Activated CD4-positive, CD25-positive, alpha-beta regulatory T cell treated with anti-CD3 and anti-CD28 coated beads, Interleukin-2, amount 50 U/mL, for 16 hours (primary cell): ENCODE measurements at places on chromosomes 2 and 18.

DNA sequence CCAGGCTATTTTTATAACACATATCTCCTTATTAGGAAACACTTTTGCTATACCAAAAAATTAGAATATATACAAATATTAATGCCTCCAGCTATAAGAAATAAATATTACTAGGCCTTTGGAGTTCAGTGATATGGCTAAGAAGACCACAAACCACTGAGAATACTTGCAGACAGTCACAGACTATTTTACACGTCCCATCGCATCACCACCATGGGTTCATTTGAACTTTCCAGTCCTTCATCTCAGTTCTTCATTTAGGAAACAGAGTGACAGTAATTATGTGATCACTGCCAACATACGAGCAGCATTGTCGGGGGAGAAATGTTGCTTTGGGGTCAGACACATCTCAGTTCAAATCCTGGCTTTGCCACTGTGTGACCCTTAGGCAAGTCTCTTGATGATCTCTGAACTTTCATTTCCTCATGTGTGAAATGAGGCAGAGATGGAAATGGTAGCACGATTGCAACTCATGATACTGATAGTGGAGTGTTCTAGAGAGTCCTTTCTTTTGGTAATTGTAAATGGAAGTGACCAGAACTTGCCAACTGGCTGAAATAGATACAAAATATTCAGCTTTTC, 138.9 kb upstream of the NRP2 start:
- DNase-seq, result no peak

DNA sequence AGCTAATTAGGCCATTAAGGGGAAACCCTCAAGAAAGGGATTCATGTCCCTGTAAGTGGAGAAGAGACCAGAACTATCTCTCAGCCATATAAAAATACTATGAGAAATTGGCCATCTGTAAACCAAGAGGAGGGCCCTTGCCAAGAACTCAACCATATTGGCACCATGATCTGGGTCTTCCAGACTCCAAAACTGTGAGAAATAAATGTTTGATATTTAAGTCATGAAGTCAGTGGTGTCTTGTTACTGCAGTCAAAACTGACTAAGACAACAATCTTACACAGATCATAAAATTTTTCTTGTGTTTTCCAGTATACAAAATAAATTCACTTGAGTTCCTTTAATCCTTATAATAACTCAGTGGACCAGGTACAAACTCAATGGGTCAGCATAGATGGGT, 589.8 kb upstream of the CDH2 start:
- no peak for DNase-seq

GRCh38 chr2:203016716-203017115, 2.0 kb downstream of the NBEAL1 start:
- DNase-seq, result no peak

- DNase-seq, result no peak
These were observed 178.6 kb upstream of the RBMS1 start for GRCh38 chr2:160672211-160672610.

DNA sequence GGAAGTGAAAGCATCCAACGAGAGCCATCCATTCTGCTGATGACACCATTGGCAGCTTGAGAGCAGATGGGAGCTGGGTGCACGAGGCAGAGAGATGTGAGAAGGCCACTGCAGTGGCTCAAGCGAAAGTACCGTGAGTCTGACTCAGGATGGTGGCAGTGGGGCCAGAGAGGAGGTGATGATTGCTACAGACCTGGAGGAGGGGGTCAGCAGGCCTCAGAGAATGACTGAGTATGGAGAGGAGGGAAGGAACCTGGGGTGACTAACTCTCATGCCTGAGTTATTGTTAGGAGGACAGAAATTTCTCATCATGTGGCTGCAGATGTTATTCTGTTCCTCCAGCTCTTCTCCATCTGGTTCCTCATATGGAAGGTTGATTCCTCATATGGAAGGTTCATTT, 8.8 kb upstream of the ZBTB7C start:
- no peak for DNase-seq

DNA sequence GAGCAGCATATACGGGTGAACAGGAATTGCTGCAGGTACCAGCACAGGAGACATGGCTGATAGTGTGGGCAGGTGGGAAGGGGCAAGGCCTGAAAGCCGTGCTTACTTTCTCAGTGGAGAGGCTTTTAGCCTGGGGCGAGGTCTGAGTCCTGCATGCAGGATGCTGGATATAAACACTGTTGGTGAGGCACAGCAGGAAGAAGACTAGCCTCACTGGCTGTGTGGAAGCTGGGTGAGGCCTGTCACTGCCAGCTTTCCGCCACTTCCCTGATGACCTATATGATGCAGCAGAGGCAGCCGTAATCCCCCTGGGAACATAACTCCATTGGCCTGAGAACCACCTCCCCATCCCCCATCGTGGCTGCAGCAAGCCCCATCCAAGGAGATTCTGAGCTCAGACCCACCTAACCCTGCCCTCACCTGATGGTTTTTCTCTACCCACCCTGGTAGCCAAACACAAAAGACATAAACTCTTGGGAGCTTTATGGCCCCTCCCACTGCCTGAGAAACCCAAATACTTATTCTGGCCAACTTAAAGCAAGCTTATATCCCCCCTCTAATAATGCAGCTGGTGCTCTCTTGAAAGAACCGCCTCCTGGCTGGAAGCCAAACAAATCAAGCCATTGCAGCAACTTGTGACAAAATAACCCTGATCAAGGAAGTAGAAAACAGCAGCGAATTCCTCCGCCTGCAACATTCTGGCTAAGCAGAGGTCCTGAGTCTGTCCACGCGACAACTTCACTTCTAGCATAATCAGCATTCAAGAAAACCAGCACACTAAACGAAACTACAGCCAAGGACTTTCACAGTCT, 54.6 kb upstream of the DSC1 start:
- DNase-seq, result no peak

GRCh38 chr2:181850936-181851560, 40.5 kb upstream of the ITPRID2 start:
- DNase-seq, result no peak

- DNase-seq, result no peak
These were observed 22.9 kb downstream of the ITGAV start for GRCh38 chr2:186612555-186613440.

GRCh38 chr2:30135541-30135940, 11.3 kb upstream of the YPEL5 start:
- DNase-seq, result no peak

DNA sequence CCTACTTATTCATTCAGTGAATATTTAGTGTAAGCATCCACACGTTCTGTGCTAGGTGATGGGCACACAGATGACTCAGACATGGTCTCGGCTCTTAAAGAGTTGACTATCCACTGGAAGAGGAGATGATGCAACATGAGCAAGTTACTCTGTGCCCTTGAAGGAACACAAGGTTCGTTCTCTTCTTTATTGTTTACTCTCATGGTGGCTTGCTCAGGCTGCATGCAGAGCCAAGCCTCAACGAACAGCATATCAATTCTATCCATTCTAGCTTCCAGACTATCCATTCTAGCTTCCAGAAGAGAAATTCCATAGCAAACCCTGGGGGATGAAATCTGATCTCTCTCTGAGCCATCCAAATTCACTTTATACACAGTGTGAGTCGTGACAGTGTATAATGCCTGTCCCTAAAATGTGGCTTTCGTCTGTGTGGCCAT, 68.1 kb upstream of the CTAGE1 start:
- no peak for DNase-seq

GRCh38 chr2:77567723-77568122, 45.5 kb upstream of the LRRTM4 start:
- DNase-seq, result no peak

GRCh38 chr18:7740821-7741220, 173.7 kb downstream of the PTPRM start:
- DNase-seq, result no peak

DNA sequence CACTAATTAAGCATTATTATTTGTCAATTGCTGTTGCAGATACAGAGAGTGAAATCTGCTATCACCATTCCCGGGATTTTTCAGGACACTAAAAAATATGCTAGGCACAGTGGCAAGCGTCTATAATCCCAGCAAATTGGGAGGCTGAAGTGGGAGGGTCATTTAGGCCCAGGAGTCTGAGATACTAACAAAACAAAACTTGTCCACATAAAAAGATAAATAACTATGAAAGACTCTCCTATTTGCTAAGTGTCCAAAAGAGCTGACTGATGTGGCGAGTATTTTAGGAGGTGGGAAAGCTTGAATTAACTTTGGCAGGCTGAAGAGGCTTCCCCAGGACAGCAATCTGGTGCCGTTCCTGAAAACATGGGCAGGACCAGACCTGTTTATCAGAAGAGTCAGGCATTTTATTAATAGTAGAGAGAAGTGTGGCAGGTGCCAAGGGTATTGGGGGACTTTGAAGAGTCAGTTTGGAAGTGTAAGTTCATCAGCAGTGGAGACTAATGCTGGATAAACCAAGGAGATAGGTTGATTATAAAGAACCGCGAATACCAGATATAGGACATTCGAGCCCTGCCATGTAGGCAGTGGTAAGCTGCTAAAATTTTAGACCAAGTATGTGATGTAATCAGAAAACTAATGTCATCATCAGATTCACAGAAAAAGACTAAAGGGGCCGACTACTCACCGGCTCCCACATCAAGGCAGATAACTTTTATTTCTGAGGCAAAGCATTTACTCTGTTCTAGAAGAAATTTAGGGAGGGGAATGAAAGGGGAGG, 201.8 kb downstream of the EPHA4 start:
- no peak for DNase-seq

DNA sequence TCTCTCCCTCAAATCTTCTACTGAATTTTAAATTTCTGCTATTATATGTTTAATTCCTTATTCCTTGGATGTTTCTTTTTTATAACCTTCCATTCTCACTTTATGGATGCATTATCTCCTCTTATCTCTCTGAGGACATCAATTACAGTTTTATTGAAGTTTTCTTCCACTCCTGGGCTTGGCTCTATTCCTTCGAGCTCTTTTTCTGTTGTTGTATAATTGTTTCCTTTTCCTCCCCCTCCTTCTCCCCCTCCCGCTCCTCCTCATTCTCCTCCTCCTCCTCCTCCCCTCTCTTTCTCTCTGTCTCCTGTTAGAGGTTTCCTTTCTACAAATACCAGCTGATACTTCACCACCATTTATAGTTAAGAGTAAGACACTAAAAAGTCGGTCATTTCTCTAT, 209.8 kb downstream of the ZBTB7C start:
- no peak for DNase-seq

- no peak for DNase-seq
These were observed 65.3 kb downstream of the SUCLG1 start for GRCh38 chr2:84393829-84394228.

DNA sequence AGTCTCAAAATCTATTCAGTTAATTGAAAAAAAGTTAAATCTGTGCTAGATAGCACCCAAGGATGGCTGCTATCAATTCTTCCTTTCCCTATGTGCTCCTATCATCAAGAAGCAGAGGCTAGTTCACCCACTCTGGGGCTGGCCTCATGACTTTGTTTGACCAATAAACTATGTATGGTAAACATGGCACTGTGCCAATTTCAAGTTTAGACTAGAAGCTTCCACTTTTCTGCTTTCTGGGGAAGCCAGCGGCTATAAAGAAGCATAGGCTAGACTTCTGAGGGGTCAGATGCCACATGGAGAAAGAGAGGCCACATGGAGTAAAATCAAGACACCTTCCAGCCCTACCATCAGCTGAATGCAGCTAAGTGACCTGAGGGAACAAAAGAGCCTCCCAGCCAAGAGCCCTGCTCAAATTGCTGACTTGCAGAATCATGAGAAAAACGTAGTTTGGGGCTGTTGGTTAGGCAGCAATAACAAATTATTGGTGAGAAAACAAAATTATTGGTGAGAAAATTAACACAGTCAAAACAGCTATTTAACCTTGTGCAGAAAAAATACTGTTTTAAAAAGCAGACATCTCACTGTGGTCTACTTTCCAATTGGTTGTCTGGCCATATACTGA, 86.5 kb upstream of the SLC14A2 start:
- DNase-seq, result no peak

GRCh38 chr2:38073211-38074057, 2.5 kb downstream of the CYP1B1 start:
- DNase-seq, result no peak

DNA sequence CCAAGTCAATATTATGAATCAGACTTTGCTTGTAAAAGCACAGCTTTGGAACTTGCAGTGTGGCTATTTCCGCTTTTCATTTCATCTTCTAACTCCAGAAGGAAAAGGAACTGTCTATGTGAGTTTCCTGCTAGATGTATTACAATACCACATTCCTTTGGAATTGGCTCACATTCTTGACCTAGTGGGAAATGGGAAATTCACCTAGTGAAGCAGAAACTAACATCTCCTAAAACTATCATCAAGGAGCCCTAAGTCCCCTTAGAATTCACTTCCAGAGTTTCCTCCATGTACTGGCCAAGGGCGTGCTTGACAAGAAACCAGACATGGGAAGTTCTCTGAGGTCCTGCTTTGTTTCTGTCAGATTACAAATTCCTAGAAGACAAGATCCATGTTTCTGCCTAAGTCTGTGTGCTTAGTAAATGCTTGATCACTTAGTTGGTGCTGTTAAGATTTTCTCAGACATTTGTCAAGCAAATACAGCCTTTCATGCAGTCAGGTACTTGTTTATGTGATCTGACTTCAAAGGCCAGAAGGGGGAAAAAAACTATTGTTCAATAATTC, 275.7 kb upstream of the FN1 start:
- no peak for DNase-seq

- no peak for DNase-seq
These were observed 1133.6 kb upstream of the ZEB2 start for GRCh38 chr2:145653553-145653952.

DNA sequence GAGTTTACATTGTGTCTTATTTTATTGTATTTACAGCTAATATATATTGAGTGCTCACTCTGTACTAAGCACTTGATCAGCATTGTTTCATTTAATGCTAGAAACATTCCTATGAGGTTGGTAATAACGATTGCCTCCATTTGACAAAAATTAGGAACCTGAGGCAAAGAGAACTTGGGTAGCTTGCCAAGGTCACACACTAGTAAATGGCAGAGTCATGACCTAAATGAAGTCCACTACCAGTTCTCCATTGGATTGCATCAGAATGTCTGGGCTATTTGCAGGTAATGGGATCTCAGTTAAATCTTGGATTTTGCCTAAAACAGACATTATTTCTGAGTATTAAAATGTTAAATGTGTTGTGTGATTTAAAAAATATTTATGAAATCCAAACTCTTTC, 65.8 kb upstream of the CRIM1 start:
- no peak for DNase-seq

DNA sequence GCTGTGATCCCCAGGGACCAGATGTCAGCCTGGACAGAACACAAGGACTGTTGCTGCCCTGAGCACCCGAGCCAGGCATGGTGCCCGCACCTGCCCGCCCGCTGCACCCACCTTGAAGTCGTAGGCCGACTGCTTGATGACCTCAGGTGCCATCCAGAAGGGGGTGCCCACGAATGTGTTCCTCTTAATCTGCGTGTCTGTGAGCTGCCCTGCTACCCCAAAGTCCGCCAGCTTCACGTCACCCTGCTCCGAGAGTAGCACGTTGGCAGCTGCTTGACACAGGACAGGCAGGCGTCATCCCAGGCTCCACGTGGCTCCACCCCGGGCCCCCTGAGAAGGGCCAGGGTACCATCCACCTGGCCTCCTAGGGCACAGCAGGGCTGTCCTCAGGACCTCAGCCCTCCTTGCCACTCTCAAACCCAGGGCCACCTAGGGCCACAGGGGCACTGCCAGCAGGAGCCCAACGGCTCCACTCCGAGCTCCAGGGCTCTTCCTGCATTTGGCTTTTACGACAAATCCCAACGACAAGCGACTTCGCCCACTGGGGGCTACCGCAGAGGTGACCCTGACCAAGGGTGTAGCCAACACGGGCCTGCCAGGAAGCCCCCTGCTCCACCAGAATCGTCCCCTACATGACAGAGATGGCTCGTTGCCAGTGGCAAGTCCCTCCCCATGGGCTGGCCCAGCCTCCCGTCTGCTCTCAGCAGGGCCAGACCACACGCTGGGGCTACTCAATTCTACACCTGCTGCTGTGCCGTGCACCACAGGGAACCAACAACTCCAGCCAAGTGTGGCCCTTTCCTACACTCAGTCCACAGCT, 9.0 kb downstream of the STK25 start:
- DNase-seq, result no peak
